ENCODE measurements at places on chromosomes 16 and 17. TPM values are rescaled to one million over a fixed set of nuclear protein-coding genes. Genes with fewer than 3 reads are reported as not detected.

Gene SLC46A1
- total RNA-seq = 2.7 TPM

DNA sequence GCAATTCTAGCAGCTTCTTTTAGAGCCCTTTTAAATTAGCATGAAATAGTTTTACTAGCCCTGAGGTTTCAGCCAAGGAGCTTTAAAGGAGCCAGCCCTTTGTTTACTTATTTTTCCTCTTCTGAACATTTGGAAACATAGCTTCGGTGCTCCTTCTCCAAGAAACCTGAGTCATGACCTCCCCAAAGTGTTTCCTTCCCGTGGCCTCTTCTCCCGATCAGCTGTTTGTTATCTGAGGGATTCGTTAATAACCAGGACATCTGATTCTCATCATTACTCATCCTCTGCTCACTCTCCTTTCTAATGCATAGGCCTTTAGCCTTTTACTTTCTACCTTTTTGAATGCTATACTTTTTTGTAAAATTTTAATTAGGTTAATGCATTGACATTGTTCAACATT, 204.5 kb downstream of the WWOX start:
- DNase-seq = no peak

DNA sequence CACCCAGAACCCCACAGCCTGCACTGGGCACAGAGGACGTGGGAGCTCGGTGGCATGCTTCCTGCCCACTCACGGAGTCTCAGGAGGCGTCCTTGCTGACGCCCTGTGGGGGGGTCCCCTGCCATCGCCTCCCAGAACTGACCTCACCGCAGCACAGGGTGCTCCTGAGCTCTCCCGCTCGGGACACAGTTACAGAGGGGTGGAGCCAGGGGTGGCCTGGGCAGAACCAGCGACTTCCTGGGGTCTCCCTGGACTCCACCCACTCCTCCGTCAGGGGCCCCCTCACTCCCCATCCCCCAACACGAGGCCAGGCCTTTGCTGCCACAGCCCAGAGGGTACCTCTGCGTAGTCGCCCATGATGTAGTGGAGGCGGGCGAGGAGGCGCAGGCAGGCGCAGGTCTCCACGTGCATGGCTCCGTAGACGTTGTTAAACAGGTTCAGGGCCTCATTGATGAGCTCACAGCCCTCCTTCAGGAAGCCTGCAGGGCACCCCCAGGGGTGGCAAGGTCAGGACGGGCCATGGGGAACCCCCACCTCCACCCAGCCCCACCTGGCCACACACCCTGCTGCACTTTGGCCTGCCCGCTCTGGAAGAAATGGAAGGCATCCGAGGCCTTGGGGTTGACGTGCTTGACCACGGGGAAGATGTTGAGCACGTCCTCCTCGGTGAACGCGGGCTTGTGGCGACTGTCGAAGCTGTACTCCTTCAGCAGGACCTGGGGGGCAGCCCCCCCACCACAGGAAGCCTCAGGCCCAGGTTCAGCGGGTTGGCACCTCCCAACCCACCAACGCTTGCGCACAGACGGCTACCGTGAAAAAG, 17.8 kb downstream of the CLUH start:
- no peak for DNase-seq

- peak; percentile 40 for DNase-seq
Observed at GRCh38 chr16:68396481-68396880, 51.8 kb downstream of the SMPD3 start.

Measured in T-cell (primary cell).